ENCODE measurements at places on chromosomes 11 and 22.

GRCh38 chr22:32737811-32738497, 63.6 kb upstream of the TIMP3 start:
- no peak for DNase-seq

DNA sequence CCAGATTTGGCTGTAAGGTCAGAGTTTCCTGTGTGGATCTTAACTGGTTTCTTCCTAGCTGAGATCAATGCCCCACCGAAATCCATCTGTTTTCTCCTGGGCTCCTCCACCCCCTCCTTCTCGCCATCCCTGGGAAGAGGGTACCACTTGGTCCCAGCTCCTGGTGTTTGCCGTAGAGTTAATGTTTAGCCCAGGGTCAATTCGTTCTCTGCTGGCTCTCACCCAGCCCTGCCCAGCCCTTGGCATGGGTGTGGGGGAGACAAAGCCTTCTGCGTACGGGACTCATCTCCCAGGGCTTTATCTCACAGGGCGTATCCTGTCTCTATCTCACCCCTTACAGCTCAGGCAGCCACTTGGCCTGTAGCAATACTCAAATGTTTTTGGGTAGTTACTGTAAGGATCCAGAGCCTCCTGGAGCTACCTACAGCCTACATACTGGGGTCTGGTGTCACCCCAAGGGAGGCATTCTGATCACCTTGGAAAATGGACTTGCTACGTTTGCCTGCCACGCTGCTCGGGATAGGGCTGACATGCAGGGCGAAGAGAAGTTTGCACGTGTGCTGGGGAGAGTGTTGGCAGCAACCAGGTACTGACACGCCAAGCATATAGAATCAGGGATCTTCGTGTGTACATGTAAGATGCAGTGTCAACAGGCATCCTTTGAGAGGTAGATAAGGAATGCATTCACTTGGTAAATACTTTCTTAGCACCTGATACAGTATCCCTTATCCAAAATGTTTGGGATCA, 66.1 kb downstream of the SCN3B start:
- no peak for DNase-seq

DNA sequence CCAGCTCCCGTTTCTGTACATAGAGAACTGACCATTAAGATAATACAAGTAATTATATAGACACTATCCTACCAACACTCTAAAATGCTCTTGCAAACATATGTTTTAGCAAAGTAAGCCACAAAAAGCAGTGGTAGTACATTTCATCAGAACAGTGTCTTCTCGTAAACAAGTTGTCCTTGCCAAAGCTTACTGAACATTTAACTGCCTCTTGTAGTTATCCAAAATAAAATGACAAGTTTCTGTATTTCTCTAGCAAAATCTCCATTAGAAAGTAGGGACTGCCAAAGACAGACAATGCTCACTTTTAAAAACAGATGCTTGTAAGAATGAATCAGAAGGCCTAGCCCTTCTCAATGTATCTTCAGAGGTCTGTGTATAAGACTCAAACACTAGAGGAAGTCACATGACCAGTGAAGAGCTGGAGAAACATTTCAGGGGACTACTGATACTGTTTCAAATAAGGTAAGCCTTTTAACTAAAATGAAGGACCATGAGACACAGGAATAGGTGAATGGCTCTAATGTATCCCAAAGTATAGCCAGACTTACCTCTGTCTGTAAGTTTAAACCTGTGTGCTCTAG, 7.8 kb upstream of the ZC3H12C start:
- no peak for DNase-seq

- no peak for DNase-seq
These were observed 44.8 kb downstream of the SPECC1L start for GRCh38 chr22:24315367-24315966.

- no peak for DNase-seq
These were observed 9.3 kb downstream of the OSBPL5 start for GRCh38 chr11:3155691-3156258.

GRCh38 chr11:118060869-118061268, 16.0 kb upstream of the TMPRSS4 start:
- DNase-seq, result no peak

DNA sequence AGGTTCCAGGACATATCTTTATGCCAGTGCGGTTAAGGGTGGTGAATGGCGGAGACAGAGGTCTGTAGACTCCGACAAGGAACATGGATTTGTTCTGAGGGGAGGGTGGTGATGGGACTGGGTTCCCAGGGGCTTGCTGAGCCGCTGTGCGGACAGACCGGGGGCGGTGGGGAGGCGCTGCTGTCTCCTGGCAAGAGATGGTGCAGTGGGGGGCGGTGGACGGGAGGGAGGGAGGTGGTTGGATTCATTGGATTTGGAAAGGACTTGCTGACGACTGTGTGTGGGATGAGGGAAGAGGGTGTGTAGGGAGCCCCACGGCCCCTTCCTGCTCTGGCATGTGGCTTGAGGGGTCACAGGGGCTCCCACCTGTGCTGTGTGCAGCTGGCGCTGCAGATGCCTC, 43.2 kb downstream of the FLRT1 start:
- DNase-seq, result no peak

- no peak for DNase-seq
These were observed 12.3 kb upstream of the TUB start for GRCh38 chr11:8068605-8069221.

DNA sequence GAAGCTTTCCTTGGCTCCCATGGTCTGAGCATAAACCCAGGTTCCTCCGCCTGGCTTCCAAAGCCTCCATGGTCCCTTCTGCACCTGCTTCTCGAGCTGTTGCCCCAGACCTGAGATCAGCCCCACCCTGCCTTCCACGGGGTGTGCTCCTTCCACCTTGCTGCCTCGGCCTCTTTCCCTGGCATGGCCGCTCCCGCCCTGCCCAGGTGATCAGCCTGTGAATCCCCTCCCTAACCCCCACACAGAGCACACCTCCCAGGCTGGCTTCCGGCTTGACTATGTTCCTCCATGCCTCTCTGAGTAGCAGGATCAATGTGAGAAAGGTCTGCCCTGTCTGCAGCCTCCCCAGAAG, 2.7 kb upstream of the PPP6R3 start:
- DNase-seq, result no peak

DNA sequence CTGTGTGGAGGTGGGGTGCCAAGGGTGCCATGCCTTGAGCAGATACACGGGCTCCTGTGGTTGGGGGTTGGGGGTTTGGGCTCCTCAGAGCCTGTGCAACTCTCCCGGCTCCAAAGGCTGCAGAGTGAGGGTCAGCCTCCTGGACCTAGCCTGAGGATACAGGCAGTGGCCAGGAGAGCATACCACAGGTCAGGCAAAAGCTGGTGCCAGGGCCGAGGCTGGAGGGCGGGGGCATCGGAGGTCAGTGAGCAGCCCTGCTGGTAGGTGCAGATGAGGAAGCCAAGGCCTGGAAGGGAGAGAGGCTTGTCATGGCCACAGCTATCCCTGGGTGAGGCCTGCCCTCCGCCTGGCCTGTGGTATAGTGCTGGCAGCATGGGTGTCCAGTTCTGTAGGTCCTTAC, 25.6 kb upstream of the DGCR8 start:
- no peak for DNase-seq

- DNase-seq, result no peak
These were observed 299.1 kb upstream of the MTNR1B start for GRCh38 chr11:92670308-92670890.

GRCh38 chr11:12508151-12508751, 130.9 kb downstream of the PARVA start:
- DNase-seq, result no peak

GRCh38 chr11:89181111-89181510, 3.4 kb downstream of the TYR start:
- DNase-seq, result no peak

- no peak for DNase-seq
These were observed 13.8 kb upstream of the CCDC81 start for GRCh38 chr11:86360775-86361395.

- no peak for DNase-seq
These were observed 11.2 kb upstream of the GLYATL1 start for GRCh38 chr11:58928107-58928499.

GRCh38 chr11:23859087-23859486, 637.8 kb upstream of the LUZP2 start:
- no peak for DNase-seq

GRCh38 chr22:32407312-32407711, 4.7 kb downstream of the RTCB start:
- DNase-seq, result no peak

Data from cortex of kidney (tissue), 1 donor.